ENCODE measurements at places on chromosomes 16 and 17.

GRCh38 chr17:67994817-67995569 lies 1.3 kb downstream of the C17orf58 start:
- no peak for DNase-seq

DNA sequence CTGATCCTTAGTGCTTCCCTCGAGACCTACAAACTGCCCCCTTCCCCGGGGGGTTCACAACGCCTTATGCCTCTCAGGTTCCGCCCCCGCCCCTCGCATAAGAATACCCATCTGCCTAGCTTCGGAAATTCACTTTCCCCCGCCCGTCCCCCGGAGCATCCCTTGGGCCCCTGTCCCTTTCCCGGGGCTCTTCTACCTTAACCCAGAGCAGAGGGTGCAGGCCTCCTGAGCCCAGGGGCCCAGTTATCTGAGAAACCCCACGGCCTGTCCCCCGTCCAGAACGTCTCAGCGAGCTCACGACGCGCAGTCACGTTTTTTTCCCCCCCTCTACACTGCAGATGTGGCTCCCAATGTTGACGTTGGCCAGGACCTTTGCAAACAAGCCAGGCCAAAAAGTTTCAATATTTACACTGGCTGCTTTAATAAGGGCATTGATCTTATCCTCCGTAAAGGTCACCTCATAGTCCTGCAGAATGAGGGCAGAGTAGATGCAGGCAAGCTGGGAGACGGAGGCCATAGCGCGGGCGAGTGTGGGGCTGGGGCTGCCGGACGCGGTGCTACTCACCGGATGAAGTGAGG lies 1.4 kb upstream of the NBR1 start:
- DNase-seq = peak; percentile 13

DNA sequence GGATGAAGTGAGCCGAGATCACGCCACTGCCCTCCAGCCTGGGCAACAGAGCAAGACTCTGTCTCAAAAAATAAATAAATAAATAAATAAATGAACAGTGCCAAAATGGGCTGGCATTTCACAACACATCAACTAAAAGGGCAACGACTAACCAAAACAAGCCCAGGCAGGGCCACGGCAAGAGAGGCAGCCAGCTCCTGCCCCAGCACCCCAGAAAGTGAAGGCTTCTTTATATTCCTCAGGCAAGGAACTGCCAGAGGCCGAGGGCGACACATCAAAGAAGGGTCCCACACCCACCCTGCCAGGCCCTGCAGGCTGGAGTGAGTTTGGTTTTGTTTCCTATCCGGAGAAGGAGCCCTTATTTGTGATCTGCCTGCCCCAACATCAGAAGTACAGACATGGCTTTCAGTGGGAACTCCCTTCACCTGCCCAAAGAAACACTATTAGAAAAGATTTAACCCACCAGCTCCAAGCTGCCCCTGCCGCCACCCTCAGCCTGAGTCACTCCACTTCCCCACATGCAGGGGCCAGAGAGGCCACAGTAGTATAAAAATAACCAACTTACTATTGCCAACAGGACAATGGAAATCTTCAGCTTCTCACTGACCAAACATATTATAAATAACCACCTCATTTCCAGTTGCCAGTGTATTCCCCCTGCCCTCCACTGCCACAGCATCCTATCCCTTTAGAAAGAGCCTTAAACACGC lies 8.0 kb downstream of the FBXO31 start:
- DNase-seq = no peak

DNA sequence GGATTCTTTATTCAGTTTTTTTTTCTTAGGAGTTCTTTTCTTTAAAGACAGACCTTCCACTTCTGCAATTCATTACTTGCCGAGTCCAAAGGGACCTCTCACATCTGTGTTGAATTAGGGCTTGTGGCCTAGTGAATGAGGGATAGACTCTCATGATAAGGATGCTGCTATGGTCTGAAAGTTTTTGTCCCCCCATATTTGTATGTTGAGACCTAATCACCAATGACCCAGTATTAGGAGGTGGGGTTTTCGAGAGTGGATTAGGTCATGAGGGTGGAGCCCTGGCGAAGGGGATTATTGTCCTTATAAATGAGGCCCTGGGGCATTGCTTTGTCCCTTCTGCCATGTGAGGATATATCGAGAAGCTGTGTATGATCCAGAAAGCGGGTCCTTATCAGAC lies 9.5 kb downstream of the KRT12 start:
- DNase-seq = no peak

GRCh38 chr17:27240086-27240801 lies 53.7 kb upstream of the WSB1 start:
- DNase-seq = no peak

- no peak for DNase-seq
Observed at GRCh38 chr17:54980375-54980774, 11.8 kb downstream of the STXBP4 start.

GRCh38 chr17:79389896-79390295 lies 221.0 kb downstream of the RBFOX3 start:
- DNase-seq = no peak

DNA sequence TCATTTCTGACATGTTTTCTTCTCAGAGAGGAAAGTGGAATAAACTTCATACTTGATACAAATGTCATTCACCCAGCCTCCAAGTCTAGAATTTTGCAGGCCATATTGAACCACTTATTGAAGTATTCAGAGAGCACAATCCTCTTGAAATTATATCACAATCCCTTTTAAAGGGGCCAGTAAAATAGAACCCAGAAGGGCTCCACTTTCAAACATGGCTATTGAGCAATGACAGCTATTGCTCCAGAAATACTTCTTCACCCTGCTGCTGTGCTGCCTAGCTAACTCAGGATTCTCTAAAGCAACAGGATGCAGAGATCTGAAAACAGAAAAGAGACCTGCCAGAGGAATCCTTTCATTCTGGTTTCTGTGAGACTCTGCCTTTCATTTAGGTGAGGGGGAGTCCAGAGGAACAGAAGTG lies 275.0 kb upstream of the CDH5 start:
- no peak for DNase-seq

GRCh38 chr17:4249452-4250029 lies 14.2 kb downstream of the ANKFY1 start:
- no peak for DNase-seq

- no peak for DNase-seq
Observed at GRCh38 chr16:87441886-87442580, 49.9 kb downstream of the MAP1LC3B start.

GRCh38 chr16:65336160-65336559 lies 214.3 kb upstream of the CDH11 start:
- no peak for DNase-seq

- DNase-seq = no peak
Observed at GRCh38 chr17:62611728-62612127, 15.7 kb upstream of the MRC2 start.
